Chondrocyte (in vitro differentiated cells): ENCODE measurements at places on chromosomes 1 and 21. TPM values are rescaled to one million over a fixed set of nuclear protein-coding genes. Genes with fewer than 3 reads are reported as not detected.

- no peak for DNase-seq
These were observed 97.6 kb downstream of the PPIAL4G start for GRCh38 chr1:148385371-148386030.

- DNase-seq, result no peak
These were observed 78.3 kb downstream of the CLEC20A start for GRCh38 chr1:178418284-178418955.

Gene DNM3
- 11.7 to 23.7 TPM (median 12.4 TPM) in 3 replicates for total RNA-seq

- no peak for DNase-seq
These were observed 37.1 kb upstream of the SERPINC1 start for GRCh38 chr1:173954179-173954578.

DNA sequence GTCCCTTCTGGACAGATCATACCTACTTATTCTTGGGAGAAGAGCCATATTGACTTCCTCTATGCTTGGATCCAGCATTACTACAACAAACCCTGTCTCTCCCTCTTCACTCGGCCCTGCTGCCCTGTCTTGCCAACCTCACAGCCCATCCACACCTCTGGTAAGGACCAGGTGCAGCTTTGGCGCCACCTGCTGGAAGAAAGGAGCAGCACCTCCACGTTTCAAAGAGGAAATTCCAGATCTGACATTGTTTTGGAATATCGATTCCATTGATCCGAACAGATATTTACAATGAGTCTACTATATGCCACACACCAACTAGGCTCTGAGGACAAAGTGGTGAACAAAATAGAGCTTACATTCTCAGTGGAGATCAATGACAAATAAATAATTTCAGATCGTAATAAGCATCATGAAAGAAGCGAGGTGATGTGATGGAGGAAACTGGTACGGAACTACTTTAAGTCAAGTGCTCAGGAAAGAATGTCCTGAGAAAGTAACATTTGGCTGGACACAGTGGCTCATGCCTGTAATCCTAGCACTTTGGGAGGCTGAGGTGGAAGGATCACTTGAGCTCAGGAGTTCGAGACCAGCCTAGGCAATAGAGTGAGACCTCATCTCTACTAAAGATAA is 18.7 kb downstream of the MFSD2A start:
- DNase-seq, result no peak

Gene KLHL21
- total RNA-seq, result 34.3 to 39.6 TPM (median 38.3 TPM) in 3 replicates

DNA sequence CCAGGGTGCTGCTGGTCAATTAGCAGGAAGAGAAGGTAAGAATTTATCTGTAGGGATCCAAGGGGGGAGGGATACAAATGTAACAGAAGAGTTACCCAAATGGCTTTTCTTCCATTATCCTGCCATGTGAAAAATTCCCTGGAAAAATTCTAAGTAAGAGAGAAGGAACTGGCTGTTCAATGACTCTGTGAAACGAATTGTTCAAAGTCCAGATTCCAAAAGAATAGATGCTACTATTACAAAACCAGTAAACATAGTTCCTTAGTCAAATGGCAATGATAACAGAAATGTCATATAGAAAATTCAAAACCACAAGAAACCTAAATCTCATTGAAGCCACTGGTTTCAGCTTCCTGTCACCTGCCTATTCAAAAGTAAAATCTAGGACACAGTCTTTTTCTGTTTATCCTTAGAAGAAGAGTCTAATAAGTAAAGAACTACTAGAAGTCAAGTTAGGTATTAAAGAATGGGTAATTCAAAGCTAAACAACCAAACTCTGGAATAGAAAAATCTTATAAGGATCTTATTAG is 102.6 kb downstream of the ZNF644 start:
- no peak for DNase-seq

Gene TMEM183A
- 51.4 to 59.1 TPM (median 55.5 TPM) in 3 replicates for total RNA-seq

DNA sequence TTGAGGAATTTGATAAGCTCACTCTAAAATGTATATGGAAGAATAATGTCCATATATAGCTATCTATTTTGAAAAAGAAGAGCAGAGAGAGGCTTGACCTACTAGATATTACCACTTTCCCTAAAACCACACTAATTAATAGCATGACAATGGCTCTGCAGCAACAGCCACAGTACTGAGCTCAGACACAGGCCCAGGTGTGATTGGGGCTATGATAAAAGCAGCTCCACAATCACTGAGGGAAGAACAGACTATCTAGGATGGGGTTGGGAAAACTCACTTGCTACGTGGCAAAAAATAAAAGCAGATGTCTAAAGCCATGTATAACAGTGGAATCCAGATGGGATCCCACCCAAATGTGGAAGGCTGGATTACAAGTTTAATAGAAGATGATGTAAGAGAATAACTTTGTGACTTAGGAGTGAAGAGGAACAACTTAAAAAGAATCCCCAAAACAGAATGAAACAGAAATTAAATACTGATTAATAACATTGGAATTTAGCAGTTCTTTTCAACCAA is 80.8 kb upstream of the RAB4A start:
- no peak for DNase-seq

DNA sequence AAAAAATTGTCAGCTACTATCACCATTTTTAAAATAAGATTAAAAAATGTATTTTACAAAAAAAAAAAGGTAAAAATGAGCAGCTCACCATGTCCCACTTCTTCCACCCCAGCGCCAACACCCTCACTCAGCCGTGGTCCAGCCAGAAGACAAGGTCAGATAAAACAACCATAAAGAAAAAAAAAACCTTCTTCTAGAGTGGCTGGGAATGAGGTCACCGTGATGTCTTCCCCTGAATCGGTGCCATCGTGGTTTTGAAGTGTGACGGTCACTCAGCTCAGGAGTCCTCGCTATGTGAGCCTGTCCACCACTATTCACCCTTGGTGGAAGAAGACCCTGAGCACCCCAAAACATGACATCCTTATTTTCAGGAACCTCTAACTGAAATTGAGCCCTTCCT is 38.1 kb downstream of the B3GALT5 start:
- no peak for DNase-seq

GRCh38 chr1:1211541-1212441 is 2.2 kb downstream of the TNFRSF4 start:
- DNase-seq, result peak; percentile 82

DNA sequence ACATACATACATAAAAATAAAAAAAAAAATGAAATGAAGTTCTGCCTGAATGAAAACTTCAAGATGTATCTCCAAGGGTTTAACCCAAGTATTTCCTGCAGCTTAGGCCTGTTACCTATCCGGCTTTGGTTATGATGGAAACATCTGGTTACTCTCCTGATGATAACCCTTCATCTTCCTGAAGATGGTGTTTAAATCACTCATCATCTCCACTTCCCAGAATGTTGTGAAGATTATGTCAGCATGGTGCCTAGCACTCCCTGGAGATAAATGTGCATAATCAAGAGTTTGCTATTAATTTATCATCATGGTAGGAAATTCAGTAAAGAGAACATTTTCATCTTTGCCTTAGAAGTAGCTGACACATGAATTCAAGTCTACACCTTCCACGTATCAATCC is 52.9 kb upstream of the ZNF326 start:
- DNase-seq, result no peak

DNA sequence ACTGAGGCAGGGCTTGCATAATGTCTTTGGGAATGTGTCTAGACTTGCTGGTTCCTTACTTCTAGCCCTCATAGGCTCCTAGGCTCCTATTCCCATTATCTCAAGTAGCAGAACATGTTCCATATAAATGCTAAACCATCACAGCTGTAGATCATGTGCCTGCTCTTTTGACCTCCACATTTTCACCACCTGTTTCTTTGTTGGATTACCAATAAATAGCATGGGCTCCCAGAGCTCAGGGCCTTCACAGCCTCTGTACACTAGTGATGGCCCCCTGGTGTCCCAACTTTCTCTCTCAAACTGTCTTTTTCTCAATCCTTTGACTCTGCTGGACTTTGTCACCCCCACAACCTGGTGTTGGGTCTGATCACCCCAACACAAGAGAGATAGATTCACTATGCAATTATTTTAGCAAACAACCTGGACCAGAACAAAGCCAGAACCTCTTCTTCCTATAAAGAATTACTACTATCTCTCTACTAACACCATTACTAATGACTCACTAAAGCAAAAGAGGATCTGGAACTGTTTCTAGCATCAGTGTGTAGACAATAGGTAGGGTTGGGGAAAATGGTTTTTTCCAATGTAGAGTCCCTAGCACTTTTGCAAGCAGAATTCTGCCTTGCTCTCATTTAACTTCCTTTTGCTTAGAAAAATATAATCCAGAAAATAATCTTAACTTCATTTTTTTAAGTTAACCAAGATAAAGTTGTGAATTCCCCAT is 51.7 kb downstream of the WLS start:
- DNase-seq, result no peak

Gene SLFNL1
- total RNA-seq, result 0.25 to 0.48 TPM in 2 of 3 replicates, not detected in the other

DNA sequence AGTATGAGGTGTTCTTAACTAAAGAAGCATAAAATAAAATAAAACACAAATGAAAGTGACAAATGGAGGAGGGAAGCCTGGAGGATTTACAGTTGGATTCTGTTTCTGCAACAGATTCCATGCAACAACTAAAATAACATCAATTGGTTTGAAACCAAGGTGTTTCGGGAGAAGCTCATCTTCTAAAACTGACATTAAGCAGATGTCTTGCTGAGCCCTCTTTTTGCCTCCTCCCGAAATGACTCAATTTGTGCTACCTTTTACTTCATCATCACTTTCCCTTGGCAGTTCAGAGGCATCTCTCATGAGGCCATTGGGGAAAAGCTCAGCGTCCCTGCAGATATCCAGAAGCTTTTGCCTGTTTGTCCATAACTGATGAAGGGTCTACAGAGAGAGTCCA is 121.6 kb upstream of the ADAR start:
- no peak for DNase-seq

GRCh38 chr1:66599346-66599745 is 65.4 kb downstream of the SGIP1 start:
- no peak for DNase-seq

- DNase-seq, result no peak
These were observed 3.8 kb downstream of the TRIM62 start for GRCh38 chr1:33177996-33178540.

DNA sequence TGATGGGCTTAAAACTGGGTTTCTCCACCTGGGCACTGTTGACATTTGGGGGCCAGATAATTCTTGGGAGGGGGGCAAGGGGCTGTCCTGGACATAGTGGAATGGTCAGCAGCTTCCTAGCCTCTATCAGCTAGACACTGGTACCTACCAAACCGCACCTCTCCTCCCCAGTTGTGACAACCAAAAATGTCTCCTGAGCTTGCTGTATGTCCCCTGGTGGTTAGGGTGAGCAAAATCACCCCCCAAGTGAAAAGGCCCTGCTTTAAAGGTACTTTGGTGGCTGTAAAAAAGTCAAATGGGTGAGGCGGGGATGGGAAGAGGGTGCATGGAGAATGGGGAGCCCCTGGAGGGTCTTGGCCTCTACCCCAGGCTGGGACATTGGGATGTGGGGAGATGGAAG is 182.0 kb downstream of the IGSF21 start:
- DNase-seq, result no peak

Gene RTCA
- 36.7 to 40.7 TPM (median 37.5 TPM) in 3 replicates for total RNA-seq

GRCh38 chr1:205824180-205824579 is 11.2 kb upstream of the SLC41A1 start:
- no peak for DNase-seq

DNA sequence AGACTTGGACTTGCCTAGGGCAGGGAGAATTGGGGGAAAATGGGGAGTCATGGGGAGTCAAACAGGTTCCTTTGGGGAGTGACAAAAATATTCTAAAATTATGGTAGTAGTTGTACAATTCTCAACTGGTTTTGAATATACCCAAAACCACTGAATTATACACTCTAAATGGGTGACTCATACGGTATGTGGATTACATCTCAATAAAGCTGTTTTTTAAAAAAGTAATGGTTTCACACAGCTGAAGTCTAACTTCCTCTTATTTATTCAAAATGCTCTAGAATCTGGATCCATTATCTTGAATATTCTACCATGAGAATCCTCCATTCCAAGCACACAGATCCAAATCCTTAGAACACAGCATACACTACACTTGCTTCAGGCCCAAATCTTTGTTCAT is 11.1 kb downstream of the EIF4G3 start:
- no peak for DNase-seq

GRCh38 chr1:221032637-221033280 is 153.5 kb downstream of the HLX start:
- no peak for DNase-seq

DNA sequence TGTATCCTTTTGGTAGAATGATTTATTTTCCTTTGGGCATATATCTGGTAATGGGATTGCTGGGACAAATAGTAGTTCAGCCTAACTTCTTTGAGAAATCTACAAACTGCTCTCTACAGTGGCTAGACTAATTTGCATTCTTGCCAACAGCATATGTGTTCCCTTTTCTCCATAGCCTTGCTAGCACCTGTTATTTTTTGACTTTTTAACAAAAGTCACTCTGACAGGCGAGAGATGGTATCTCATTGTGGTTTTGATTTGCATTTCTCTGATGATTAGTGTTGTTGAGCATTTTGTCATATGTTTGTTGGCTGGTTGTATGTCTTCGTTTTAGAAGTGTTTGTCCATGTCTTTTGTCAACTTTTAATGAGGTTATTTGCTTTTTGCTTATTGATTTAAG is 99.8 kb downstream of the UCK2 start:
- DNase-seq, result no peak

Gene PTGER3
- 2.0 to 7.9 TPM (median 2.5 TPM) in 3 replicates for total RNA-seq

DNA sequence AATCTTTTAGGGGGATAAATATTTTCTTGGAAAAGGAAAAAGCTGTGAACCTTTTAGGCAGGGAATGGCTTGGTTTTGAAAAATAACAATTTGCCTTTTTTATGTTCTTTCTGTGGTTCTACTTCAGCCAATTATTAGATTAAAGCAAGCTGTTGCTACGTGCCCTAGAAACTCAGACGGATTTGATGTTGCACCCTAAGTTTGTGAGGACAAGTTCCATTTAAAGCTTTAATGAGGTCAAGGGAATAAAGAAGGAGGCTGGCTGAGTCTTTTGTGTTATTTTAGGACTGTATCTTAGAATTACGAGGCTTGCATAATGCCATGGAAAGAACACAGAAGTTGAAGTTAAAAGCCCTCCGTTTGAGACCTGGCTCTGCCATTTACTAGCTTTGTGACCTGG is 216.9 kb downstream of the NUF2 start:
- no peak for DNase-seq

Gene KLHL20
- total RNA-seq, result 28.5 to 34.1 TPM (median 29.2 TPM) in 3 replicates

DNA sequence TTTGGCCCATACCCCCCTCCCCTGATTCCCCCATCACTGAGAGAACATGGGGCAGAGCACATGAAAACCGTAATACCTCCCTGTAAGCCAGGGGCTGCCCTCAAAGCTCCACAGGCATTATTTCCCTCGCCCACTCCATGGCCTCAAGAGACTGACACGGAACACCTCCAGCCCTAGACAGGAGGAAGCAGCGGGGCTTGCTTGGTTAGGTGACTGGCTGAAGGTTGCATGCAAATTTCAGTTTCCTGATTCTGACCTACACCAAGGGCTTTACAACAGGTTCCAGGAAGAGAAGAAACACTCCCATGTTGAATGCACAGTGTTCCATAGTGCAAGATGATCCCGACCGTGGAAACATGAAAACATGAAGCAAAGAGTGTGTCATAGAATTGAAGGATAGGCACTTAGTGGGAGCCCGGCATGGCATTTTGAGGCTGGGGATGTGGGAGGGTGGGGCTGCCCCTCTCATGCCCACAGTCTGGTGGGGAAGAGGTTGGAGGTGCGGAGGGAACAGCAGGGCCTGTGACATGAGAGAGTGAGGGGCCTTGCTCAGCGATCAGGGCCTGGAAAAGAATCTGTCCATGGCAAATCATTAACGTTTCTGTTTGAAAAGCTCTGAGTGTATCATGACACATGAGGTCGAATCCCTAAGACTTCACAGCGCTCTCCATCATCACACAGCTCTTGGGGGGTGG is 33.5 kb downstream of the GPR137B start:
- no peak for DNase-seq
